HCT116 (cell line): ENCODE measurements at places on chromosomes 6 and 20. TPM values are rescaled to one million over a fixed set of nuclear protein-coding genes. Genes with fewer than 3 reads are reported as not detected.
A peak's percentile ranks its signal among the peaks of the same experiment; 100 is the strongest.

DNA sequence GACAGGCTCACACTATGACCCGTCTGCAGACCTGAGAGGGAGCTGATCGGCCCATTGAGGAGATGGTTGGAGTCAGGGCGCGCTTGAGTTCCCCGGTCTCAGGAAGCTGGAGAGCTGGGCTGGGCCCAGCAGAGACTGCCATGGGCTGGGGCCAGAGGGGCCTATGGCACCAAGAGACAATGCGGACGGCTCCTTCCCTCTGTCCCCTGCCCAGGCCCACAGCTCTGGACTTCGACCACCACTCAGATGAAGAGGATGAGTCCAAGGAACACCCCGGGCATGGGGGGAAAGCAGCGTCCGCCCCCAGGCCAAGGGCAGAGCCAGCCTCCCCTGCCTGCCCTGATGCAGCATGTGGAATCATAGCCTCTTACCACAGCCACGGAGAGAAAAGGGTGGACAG lies 40.2 kb upstream of the PHACTR3 start:
- no peak overlapping the region for H3K27ac ChIP-seq
- no peak overlapping the region for H3K4me3 ChIP-seq
- H3K36me3 ChIP-seq: no peaks in the 10 kb centered on the region
- DNase-seq: no peak

DNA sequence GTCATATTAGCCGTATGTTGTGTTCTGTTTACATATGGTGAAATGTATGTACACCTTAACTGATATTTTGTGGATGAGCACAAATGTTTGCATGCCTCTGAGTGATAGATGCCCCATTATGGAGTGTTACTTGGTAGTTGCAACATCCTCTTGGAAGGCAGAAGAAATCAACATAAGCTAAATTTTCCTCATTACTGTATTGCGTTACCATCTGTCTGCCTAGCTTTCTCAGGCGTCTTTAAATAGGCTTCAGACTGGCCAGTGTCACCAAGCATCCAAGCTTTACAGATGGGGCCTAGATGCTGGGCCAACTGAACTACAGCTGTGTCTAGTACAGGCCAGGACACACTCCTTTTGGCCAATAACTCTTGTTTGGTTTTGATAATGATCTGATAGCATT lies 250.6 kb downstream of the SAMD5 start:
- H3K4me3 ChIP-seq: no peak overlapping the region
- DNase-seq: no peak
- H3K4me1 ChIP-seq: no peaks in the 10 kb centered on the region
- 0 out of 2 replicates have a peak overlapping the region, but pooled peaks have one; percentile 5 for H3K27ac ChIP-seq
- no peaks in the 10 kb centered on the region for H3K36me3 ChIP-seq

DNA sequence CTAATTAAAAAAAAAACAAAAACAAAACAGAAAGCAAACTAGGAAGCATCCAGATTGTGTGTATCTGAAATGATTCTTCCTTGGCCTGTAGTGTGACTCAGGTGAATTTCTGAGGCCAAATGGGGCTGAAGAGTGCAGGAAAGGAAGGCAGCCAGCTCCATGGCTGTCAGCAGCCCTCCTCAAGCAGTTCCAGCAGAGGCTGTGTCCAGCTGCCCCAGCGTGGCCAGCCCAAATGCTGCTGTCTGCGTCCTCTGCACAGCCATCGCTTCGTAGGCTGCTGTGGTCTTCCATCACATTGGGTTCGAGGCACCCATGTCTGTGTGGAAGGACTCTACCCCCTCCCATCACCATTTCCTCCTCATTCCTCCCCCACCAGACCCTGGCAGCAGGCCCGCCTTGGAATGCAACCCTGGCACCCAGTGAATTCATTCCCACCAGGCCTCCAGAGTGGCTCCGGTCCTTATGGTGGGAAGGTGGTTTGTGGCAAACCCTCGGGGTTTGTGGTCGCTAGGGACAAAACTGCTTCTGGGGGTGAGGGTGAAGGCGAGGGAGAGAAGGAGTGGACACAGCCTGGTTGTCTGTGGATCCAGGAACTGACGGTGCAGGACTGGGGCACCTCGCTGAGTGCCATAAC lies 81.5 kb downstream of the MYLK4 start:
- no peaks in the 10 kb centered on the region for H3K36me3 ChIP-seq
- no peaks in the 10 kb centered on the region for H3K27me3 ChIP-seq
- no peak overlapping the region for H3K27ac ChIP-seq
- H3K4me3 ChIP-seq: no peak overlapping the region
- H3K4me1 ChIP-seq: no peaks in the 10 kb centered on the region
- no peak for DNase-seq

GRCh38 chr20:18637224-18637623 lies 49.4 kb downstream of the DTD1 start:
- no peak overlapping the region for H3K27ac ChIP-seq
- H3K27me3 ChIP-seq: no peaks in the 10 kb centered on the region
- no peak overlapping the region for H3K4me3 ChIP-seq
- DNase-seq: no peak
- no peaks in the 10 kb centered on the region for H3K4me1 ChIP-seq

GRCh38 chr6:140560671-140561070 lies 1186.2 kb upstream of the CITED2 start:
- no peaks in the 10 kb centered on the region for H3K4me1 ChIP-seq
- no peaks in the 10 kb centered on the region for H3K36me3 ChIP-seq
- no peak for DNase-seq
- no peak overlapping the region for H3K4me3 ChIP-seq
- H3K27ac ChIP-seq: no peak overlapping the region

GRCh38 chr20:58753267-58753921 lies 60.8 kb downstream of the NPEPL1 start:
- no peak overlapping the region for H3K27ac ChIP-seq
- no peaks in the 10 kb centered on the region for H3K4me1 ChIP-seq

GRCh38 chr6:219641-220198 lies 72.6 kb upstream of the DUSP22 start:
- H3K36me3 ChIP-seq: no peaks in the 10 kb centered on the region
- H3K27me3 ChIP-seq: peaks cover 11% of the 10 kb centered on the region; the same call in 1 of the 2 replicates
- DNase-seq: no peak
- no peak overlapping the region for H3K4me3 ChIP-seq
- H3K4me1 ChIP-seq: no peaks in the 10 kb centered on the region
- no peak overlapping the region for H3K27ac ChIP-seq

DNA sequence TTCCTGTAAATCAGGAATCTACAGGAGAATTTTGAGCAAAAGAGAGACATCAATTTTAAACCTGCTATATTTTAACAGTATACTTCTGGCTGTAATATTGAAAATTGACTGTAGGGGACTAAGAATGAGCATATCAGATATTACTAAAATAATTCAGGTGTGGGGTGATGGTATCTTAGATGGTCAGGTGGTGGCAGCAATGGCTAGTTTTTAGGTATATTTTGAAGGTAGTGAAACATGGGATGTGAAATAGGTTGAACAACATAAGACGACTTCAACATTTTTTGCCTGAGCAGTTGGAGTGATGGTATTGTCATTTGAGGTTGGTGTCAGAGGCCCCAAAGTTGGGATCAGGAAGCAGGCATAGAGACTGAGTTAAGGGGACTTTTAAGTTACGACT lies 32.1 kb downstream of the FAM83B start:
- H3K27ac ChIP-seq: peak overlapping the region; percentile 17
- DNase-seq: no peak
- no peak overlapping the region for H3K4me3 ChIP-seq
- peaks cover 50% of the 10 kb centered on the region for H3K4me1 ChIP-seq

DNA sequence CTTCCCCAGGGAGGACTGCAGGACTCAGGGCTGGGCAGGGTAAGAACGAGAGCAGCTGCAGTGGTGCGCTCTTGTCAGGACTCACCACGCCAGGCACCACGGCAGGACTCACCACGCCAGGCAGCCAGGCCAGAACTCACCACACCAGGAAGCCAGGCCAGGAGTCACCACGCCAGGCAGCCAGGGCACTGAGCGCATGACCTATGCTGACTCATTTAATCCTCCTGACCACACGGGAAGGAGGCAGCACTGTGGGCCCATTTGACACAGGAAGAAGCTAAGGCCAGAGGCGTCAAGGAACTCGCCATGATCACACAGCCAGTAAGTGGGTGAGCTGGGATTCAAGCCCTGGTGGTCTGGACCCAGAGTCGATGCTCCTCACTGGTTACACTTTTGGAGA lies 189.3 kb downstream of the PREX1 start:
- H3K27me3 ChIP-seq: no peaks in the 10 kb centered on the region
- peak; percentile 16 for DNase-seq
- H3K36me3 ChIP-seq: no peaks in the 10 kb centered on the region
- no peak overlapping the region for H3K27ac ChIP-seq

The SPAG4 gene
- 6.2 TPM for total RNA-seq

The LAMA5 gene
- total RNA-seq: 321 TPM

The HLA-DOA gene
- 0.39 TPM for total RNA-seq

The MOCS1 gene
- total RNA-seq: 9.3 TPM

The VWA7 gene
- 14.6 TPM for total RNA-seq

The CDC5L gene
- total RNA-seq: 24.6 TPM
